Activated CD4-positive, CD25-positive, alpha-beta regulatory T cell treated with anti-CD3 and anti-CD28 coated beads, Interleukin-2, amount 50 U/mL, for 72 hours (primary cell): ENCODE measurements at places on chromosomes 1 and 21.

DNA sequence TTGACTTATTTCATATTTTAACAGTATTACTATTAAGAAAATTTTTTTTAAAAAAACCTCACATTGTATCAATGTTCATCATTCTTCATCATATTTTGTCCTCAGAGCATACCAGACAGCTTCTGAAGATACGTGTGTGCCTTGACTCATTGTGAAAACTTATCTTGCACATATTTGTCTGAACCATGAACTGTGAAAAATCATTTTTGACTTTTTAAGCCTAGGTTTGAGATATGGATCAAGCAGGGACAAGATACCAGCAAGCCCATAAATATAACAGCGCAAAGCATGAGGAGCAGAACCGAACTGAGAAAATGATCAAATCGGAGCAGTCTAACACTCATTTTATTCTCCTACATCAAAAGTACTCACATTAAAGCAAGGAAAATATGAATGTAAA lies 506.0 kb downstream of the BRINP3 start:
- DNase-seq = no peak

DNA sequence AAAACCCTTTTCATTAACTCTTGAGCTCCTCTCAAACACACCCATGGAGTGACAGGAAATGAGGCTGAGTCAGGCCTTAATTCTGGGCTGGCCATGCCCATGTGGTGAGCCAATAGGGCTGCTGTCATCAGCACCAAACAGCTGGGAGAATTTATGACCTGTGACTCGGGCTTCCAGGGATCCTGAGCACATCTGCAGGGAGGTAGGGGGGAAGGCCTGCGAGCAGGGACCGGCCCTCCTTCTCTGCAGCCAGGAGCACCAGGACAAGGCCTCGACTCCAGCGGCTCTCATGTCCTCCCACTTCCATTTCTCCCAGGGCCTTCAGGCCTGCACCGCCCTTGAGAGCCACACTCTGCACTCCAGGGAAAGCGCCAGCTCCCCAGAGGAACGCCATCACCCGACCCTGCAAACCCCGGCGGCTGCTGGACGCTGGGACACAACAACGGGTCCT lies 14.6 kb downstream of the RIPK4 start:
- no peak for DNase-seq

DNA sequence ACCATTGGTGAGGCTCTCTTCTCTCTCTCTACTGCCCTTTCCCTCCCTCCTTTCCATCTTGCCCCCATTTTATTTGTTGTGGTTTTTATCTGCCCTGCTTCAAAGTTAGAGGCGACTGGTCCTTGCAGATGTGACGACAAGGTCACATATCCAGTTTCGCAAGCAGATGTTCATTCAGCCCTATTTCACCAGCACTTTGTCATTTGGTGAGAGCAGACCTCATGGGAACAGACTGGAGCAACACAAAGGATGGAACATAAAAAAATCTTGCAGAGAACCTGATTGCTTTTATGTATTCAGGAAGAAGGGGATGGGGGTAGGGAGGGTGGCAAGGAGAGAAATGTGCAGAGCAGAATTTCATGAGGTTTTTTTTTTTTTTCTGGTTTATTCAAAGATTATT lies 84.3 kb downstream of the ELAVL4 start:
- DNase-seq = no peak

DNA sequence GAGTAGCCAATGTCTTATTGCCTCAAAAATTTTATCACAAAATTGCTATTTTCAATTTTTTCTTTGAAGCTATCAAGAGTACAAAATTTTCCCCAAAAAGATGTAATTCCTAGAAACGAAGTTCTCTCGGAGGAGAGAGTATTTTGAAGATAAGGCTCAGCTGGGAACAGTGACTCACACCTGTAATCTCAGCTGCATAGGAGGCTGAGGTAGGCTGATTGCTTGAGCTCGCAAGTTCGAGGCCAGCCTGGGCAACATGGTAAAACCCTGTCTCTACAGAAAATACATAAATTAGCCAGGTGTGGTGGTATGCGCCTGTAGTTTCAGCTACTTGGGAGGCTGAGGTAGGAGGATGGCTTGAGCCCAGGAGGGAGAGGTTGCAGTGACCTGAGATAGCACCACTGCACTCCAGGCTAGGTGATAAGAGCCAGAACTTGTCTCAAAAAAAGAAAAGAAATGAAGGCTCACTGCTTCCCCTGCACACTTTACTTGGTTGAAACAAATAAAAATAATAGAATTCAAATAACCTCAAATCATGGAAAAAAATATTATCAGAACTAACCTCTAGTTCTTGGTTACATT lies 22.2 kb downstream of the TUT4 start:
- DNase-seq = no peak

- no peak for DNase-seq
Measured at GRCh38 chr1:30768830-30769718, 11.5 kb upstream of the LAPTM5 start.

DNA sequence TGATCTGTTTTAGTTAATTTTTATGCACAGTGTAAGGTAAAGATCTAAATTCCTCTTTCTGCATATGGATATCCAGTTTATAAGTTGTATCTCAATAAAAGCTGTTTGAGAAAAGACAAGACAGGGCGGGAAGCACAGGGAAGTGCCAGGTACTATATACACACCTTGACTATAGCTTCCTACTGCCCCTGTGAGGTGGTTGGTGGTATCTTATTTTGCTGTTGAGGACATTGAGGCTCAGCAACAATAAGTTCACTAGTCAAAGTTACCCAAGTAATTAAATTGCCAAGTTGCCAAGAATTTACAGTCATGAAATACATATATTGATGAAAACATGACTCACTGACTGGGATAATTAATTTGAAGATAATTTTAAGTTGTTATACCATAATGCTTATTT lies 109.1 kb downstream of the CD247 start:
- no peak for DNase-seq

GRCh38 chr1:181910905-181911304 lies 150.6 kb downstream of the ZNF648 start:
- DNase-seq = no peak

GRCh38 chr1:65190229-65190628 lies 42.2 kb downstream of the AK4 start:
- DNase-seq = no peak

- DNase-seq = no peak
Measured at GRCh38 chr21:24590261-24590660, 1017.0 kb downstream of the MRPL39 start.

- DNase-seq = no peak
Measured at GRCh38 chr1:61640531-61641530, 84.1 kb downstream of the TM2D1 start.

GRCh38 chr1:147598621-147599361 lies 57.5 kb downstream of the BCL9 start:
- DNase-seq = peak; percentile 44

GRCh38 chr21:33691945-33692603 lies 49.8 kb downstream of the ITSN1 start:
- no peak for DNase-seq

DNA sequence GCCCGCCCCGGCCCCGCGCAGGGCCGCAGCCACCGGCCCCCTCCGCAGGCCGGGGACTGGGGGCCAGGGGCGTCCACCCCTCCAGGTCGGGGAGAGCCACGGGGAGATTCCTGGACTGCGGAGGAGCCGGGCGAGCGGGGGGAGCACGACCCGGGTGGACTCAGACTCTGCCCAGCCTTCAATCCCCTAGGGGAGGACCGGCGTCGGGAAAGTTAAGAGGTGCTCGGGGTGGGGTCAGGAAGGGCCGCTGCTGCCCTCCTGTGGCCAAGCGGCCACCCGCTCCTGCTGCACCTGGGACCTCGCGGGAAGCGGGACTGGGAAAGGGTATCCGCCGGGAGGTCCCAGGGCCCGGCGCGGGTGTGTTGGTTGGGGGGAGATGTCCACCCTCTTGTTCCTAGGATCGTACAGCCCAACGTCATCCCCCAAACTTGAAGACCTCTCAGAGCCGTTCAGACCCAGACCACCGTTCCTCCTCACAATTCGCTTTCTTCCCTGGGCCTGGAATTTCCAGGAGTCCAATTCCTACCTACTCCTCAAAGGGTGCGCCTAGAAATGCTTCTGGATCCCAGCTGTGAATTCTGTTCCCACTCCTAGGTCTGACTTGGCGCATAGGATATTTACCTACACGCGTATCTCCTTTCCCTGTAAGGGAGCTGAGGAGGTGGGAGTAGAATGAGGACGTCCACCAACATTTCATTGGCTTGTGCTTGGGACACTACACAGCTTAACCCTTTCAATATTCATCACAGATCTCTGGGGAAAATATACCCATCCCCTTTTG lies 484 bp upstream of the RHOC start:
- peak; percentile 71 for DNase-seq

- no peak for DNase-seq
Measured at GRCh38 chr1:97634758-97635157, 286.1 kb downstream of the DPYD start.

DNA sequence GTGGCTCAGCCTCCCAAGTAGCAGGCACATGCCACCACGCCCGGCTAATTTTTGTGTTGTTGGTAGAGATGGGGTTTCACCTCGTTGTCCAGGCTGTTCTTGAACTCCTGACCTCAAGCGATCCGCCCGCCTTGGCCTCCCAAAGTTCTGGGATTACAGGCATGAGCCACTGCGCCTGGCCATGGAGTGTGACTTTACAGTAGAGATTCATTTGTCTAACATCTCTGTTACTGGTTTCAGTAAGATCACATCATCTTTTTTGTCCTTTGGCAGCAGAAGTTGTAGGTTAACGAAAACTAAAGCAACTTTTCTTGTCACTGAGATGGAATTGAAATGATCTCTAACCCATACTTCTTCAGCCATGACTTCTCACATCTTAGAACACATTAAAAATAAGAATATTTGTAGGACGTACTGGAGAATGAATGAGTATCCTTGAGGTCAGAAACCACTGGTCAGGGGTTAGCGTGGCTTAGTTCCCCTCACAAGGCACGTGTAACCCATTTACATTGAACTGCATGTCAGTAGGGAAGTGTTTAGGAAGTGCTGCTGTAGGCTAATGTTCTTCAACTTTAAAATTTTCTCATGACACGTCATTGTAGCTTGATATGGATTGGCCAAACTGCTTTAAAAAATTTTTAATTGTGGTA lies 75.9 kb downstream of the CAMTA1 start:
- no peak for DNase-seq

- DNase-seq = no peak
Measured at GRCh38 chr1:229086686-229087085, 184.2 kb upstream of the RAB4A start.

DNA sequence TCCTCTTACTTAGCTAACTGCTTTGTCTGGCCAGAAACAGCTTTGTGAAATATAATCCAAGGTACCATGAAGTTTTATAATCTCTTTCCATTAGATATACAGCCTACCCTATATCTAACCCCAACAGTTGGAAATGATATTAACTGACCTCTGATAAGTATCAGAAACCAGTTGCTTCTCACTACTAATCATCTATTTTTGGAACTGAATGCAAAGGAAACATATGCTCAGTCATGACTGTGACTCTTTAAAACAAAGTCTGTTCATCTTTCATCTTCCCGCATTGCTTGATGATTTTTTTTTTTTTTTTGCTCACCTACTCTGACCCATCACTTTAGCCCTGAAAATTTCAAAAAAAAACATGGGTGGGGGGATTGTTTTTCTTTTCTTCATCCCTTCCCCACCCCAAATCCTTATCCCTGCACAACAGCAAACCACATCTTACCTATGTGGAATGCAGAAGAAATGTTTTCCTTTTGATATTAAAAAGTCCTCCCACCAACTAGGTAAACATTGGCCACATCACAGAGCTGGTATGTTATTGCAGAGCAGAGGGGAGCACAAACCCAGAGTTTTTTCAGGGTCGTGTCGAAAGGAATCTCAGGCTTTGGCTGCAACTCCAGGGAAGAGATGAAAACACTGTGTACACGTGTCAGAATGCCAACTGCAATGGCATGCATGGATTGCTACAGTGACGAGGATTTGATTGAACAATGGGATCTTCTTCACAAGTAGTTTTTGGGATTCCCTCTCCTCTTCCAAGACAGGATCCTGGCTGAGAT lies 137.3 kb downstream of the SLC30A10 start:
- no peak for DNase-seq

GRCh38 chr1:226903819-226904716 lies 33.7 kb downstream of the PSEN2 start:
- no peak for DNase-seq

GRCh38 chr1:43492826-43493225 lies 37.9 kb upstream of the PTPRF start:
- no peak for DNase-seq

DNA sequence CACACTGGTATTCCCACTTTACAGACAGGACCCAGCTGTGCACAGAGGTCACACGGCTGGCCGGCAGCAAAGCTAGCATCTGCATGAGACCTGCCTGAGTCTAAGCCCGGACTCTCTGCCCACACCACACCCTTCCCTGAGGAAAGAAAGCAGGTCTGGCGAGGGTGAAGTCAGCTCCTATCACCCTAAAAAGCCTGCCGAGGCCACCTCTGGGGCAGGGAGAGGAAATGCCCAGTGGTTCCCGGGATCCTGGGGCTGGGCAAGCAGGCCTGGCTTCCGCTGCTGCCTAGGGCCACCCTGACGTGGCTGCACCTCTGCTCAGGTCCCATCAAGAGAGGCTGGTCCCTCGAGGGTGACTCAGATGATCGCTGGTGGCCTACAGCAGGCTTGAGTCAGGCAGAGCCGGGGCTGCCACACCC lies 42.2 kb downstream of the RAP1GAP start:
- no peak for DNase-seq

DNA sequence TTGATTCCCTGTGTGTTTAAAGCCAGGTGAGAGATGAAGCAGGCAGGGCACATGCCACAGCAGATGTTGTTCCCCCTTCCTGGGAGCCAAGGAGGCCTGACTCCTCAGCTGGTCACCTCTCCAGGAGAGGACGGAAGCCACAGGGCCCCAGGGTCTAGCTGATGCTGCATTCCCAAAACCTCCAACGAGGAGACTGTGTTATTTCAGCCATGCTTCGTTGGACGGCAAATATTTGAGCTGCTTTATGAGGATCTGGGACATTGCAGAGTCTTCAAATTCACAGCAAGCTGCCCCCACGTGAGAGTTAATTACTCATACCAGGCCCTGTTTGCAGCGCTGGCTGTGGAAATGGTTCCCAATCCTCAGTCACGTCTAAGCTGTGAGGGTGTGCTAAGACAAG lies 85.3 kb downstream of the CDC7 start:
- no peak for DNase-seq

GRCh38 chr1:243842978-243843511 lies 7.0 kb downstream of the AKT3 start:
- no peak for DNase-seq

- peak; percentile 51 for DNase-seq
Measured at GRCh38 chr1:207499573-207499972, 3.6 kb downstream of the CR1 start.

DNA sequence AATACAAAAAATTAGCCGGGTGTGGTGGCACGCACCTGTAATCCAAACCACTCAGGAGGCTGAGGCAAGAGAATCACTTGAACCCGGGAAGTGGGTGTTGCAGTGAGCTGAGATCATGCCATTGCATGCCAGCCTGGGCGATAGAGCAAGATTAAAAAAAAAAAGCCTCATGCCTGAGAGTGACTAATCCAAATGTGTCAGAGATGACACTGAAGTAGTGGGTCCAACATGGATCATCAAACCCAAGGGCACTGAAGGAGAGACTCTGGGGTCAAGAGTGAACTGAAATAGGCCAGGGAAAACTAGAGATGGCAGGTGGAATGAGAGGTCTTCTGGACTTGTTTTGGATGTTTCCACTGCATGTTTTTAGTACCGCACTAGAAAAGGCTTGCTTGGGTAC lies 10.2 kb upstream of the CACHD1 start:
- DNase-seq = no peak
